ENCODE measurements at places on chromosomes 6 and 20.

GRCh38 chr6:154510144-154510905 lies at the start of gene CNKSR3:
CNKSR3 (minus strand) TSS chr6:154510685; CDS start chr6:154510114, 571 bp downstream.
- peak; percentile 83 for DNase-seq

- no peak for DNase-seq
These were observed 15.1 kb downstream of the NOX3 start for GRCh38 chr6:155440398-155441111.

- DNase-seq: no peak
These were observed 3.8 kb downstream of the TMEM74B start for GRCh38 chr20:1180949-1181348.

DNA sequence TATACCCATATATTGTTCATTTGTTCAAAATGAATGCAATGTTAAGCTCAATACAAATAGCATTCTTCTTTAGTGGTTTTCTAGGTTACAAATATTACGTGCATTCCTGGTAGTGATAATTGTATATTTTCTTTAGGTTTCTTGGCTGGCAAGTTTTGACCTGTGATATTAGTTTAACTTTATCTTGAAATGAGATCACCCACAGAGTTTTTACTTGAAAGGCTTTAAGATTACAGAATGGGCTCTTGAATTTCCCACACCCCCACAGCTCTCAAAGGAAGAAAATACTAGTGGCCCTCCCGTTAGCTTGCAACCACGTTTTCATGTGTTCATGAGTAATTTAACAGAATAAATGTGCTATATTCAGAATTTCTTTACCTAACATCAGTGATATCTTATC lies 1315.5 kb upstream of the GJE1 start:
- DNase-seq: no peak

DNA sequence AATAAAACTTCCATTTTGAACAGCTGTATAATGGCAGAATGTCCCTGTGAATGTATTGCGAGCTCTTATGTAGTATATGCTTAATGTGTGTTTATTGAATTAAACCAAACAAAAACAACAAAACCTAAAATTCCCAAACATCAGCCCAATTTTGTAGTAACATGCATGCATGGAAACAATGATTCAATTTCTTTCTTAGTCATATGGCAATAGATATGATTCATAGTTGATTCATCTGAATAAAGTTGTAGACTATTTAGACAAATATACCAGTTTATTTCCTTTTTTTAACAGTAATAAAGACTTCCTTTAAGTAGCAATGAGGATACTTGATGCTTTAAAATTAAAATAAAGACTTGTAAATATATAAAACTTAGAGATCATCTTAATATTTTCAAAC lies 670.6 kb downstream of the CD109 start:
- DNase-seq: no peak

- DNase-seq: no peak
These were observed 114.7 kb upstream of the AFDN start for GRCh38 chr6:167711768-167712730.

- peak; percentile 68 for DNase-seq
These were observed 7.2 kb downstream of the HLA-G start for GRCh38 chr6:29834564-29835436.

DNA sequence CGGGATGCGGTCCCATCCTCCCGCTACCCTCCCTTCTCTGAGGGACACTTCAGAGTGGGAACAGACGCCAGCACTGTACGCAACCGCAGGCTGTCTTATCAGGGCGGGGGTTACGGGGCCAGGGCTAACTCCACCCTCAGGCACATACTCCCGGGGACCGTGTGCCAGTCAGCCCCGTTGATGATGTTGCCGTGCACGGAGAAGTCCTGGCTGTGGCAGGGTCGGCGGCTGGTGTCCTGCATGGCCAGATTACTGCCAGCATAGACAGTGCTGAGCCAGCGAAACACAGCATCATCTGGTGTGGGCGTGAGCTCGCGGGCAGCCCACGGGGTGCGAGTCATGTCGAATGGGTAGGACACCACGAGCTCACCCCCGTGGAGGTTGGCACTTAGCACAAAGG lies 5.0 kb downstream of the CPXM1 start:
- no peak for DNase-seq

Measured in WERI-Rb-1 (cell line).